ENCODE measurements at places on chromosomes 6 and 20.

DNA sequence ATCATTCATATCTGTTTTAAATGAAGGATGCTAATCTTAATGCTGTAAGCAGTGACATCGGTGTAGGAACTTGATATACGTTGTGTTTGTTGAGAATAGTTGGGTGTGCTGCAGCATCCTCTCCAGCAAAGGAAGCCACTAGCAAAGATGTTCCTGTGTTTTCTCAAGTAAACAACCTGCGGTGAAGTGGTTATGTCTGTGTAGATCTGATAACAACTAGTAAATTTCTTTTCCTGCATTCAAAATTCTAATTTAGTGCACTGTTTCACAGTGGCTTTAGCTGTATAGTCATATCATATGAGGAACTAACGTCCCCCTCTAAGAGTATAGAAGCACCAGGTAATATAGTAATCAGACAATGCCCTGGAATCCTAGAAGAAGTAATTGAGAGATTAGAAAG lies 38.7 kb downstream of the NCOA7 start:
- DNase-seq, result peak; percentile 25

DNA sequence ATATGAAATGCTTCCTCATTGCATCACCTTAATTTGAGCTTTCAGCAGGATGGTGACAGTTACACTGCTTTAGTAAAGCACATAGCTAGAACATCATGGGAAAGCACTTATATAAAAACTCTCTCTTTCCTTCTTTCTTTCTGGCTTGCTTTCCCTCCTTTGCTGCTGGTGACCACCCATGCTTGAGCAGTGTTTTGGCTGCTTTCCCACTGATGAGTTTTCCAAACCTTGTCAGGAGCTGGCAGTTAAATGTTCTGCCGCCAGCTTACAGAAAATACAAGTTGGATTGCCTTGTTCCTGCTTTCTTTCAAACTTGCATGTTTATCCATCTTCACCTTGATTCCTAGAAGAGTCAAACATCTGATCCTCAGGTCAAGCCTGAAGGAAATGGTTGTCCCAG lies 323.9 kb downstream of the FOXA2 start:
- no peak for DNase-seq

DNA sequence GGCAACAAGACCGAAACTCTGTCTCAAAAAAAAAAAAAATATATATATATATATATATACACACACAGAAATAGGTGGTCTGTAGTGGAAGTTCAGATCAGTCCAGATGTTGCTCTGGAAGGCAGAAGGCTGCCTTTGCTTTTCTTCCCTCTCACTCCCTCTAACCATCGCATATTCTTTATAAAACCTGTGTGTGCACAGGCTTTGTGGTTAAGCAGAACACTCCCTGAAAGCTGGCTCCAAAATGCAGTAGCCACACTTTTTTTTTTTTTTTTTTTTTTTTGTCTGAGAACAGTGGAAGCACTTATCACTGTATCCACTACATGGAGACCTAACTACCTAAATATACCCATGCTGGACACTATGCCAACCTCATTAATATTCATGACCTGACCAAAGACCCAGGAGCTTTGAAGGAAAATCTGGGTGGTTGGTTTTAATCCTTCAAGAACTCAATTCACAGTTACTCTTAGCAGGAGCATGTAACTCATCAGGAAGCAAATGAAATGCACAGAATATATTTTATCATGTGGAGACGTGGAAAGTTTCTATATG lies 20.0 kb upstream of the GFOD1 start:
- DNase-seq, result no peak

- no peak for DNase-seq
Observed at GRCh38 chr20:22940350-22940749, 94.8 kb upstream of the SSTR4 start.

- DNase-seq, result no peak
Observed at GRCh38 chr6:88244721-88245120, 78.6 kb upstream of the CNR1 start.

DNA sequence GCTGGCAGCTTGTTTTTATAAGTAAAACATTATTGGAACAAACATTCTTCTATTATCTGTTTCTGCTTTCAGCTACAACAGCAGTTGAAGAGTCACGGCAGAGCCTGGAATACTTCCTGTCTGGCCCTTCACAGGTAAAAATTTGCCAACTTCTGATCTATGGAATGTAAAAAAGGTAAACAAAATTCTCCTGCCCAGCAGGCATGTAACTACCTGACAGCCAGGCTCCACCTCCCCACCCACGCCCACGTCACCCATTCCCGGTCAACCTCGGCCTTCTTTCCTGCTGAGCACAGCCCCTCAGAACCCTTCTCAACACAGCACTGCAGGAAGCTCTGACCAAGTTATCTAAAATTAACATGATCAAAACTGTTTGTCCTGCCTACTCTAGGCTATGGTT lies 166.0 kb downstream of the DLL1 start:
- no peak for DNase-seq

GRCh38 chr20:61977419-61977786 lies 88.3 kb downstream of the TAF4 start:
- no peak for DNase-seq

Measured in activated CD4-positive, alpha-beta T cell treated with anti-CD3 and anti-CD28 coated beads, Interleukin-2, amount 50 U/mL, for 16 hours (primary cell).